ENCODE measurements at places on chromosomes 13 and 19.

DNA sequence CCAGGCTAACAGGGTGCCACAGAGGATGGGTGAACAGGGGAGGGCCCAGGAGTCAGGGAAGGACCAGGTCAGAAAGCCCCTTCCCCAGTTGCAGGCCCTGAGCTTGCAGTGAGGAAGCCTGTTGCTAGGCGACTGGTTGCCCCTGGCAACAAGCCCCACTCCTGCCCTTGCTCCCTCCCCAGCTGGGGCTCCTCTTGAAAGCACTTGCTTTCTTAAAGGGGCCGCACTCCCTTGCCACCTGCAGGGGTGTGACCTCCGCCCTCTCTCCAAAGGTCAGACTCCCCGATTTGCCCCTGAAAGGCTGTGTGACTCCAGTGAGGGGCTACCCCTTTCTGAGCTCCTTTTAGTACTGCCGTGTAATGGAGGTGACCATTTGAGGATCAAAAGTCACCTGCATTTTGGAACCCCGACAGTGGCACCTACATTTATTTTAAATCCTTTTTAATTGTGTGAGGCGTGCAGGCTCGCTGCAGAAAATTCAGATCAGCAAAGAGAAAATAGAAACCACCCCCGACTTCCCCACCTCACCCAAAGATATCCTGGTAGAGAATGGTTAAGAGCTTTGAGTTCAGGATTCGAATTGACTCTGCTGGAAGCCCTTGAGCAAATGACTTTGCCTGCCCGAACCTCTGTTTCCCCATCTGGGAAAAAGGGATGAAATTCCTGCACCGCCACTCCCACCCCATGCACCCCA, 4.8 kb downstream of the FCHO1 start:
- DNase-seq = no peak

GRCh38 chr13:36294096-36294495, 3.5 kb downstream of the CCDC169 start:
- DNase-seq = no peak

DNA sequence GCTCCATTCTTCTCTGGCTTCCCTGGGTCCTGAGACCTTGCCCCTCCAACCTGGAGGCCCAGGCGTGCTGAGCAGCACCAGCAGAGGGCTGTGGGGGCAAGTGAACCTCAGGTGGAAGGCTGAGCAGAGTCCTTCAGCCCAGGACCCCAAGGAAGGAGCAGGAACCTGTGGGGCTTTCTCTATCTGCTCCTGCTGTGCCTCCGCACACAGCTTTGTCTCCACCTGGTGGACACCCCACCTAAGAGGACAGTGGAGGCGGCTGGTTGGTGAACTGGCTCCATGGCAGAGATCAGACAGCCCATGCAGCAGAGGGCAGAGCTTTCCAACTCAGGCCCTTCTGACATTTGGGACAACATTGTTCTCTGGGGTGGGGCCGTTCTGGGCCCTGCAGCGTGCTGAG, 19.7 kb downstream of the ZFR2 start:
- DNase-seq = no peak

GRCh38 chr13:95226050-95226449, 75.2 kb downstream of the ABCC4 start:
- DNase-seq = no peak

DNA sequence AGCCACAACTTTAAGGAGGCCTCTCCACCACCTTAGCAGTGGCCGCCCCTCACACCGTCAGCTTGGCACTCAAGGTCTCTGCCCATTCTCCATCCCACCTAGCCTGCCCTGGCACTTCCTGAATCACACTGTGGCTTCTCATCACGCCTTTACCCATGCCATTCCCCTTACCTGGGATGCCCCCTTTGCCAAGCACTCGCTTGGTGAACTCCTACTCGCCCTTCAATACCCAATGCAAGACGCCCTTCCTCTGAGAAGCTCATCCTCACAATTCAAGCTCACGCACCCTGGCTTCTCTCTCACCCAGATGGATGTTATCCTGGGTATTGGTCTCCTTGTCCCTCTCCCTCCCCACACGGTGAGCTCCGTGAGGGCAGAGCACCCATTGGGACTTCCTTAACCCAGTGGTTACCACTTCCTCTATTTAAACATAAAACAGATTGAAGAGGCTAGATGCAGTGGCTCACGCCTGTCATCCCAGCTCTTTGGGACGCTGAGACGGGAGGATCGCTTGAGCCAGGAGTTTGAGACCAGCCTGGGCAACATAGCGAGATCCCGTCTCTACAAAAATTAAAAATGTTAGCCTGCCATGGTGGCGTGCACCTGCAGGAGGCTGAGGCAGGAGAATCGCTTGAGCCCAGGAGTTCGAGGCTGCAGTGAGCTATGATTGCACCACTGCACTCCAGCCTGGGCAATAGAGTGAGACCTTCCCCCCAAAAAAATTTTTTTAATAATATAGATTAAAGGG, 12.6 kb upstream of the SHD start:
- no peak for DNase-seq

DNA sequence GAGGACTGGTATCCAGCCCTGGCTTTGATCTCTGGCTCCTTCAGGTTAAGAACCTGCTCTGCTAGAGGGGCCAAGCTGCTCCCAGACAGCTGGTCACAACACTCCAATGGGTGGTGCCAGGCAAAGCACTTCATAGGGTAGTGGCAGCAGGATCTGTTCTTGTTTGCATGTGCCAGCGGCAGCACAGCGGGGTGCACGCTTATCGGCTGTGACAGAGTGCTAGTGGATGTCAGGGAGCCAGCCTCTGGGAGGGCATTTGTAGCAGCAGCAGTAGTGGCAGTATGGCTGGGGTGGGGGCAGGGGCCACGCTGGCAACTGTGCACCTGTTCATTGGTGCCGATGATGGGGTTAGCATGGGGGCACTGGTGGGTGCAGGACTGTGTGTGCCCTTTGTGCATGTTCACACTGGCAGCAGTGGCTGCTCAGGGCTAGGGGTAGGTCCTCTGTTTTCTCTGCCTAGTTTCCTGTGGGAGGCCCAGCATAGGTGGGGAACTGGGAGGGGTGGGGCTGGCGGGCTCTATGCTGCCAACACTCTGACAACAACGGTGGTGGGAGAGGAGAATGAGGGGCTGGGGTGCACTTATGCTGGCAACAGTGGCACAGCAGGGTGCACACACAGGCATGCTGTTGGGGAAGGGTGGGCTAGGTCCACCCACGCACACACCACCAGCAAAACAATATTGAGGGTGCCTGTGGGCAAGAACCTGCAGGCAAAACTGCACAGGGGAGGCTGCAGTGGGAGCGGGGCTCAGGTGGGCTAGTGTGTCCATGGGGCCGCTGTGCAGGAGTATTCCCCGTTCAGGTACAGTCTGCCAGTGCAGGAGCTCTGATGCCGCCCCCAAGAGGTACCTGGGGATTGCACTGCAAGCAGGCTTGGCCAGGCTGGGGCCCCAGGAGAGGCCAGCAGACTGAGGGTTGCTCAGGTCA, 19.3 kb downstream of the AP1M1 start:
- no peak for DNase-seq

DNA sequence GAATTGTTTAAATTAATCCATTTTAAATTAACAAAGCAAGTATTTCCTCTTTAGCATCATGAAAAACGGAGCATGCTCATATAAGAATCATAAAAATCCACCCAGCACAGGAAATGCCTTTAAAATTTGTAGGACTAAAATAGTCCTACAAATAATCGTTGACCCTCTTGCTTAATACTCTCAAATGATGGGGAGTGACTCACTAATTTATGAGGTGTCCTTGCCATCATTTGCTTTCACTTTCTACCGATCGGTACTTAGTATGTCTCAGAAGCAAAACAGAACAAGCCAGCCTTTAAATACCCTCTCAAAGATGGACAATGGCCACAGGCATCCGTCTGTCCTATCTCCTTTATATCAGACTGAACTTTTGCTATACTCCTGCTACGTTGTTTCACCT, 97.2 kb downstream of the SUCLA2 start:
- no peak for DNase-seq

GRCh38 chr13:102710261-102710679, 15.4 kb upstream of the METTL21C start:
- DNase-seq = no peak

GRCh38 chr13:36029166-36029565, 102.0 kb downstream of the DCLK1 start:
- DNase-seq = no peak

- DNase-seq = peak; percentile 92
These were observed 351.4 kb downstream of the KCNRG start for GRCh38 chr13:50366488-50367174.

DNA sequence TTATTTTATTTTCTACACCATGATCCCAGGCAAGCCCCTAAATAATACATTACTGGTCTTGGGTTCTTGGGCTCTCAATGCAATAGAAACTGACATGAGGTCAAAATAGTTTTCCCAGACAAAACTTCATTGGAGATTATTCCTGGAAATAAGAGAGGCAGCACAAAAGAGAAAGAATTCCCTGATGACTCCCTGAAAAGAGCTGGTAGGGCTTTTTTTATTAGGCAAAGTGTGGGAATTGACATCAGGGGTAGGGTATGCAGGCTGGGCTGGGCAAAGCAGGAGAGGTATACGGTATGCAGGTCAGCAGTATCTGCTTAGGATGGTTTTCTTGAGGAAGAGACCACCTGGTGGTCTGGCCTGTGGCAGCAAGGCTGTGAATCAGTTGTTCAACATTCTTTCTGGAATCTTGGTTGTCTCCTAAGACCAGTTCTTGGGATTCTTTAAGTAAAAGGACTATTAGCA, 9.3 kb upstream of the IGFL3 start:
- no peak for DNase-seq

GRCh38 chr19:16208064-16208759, 10.5 kb downstream of the AP1M1 start:
- no peak for DNase-seq

GRCh38 chr13:50892210-50892944, 17.2 kb upstream of the RNASEH2B start:
- peak; percentile 59 for DNase-seq

DNA sequence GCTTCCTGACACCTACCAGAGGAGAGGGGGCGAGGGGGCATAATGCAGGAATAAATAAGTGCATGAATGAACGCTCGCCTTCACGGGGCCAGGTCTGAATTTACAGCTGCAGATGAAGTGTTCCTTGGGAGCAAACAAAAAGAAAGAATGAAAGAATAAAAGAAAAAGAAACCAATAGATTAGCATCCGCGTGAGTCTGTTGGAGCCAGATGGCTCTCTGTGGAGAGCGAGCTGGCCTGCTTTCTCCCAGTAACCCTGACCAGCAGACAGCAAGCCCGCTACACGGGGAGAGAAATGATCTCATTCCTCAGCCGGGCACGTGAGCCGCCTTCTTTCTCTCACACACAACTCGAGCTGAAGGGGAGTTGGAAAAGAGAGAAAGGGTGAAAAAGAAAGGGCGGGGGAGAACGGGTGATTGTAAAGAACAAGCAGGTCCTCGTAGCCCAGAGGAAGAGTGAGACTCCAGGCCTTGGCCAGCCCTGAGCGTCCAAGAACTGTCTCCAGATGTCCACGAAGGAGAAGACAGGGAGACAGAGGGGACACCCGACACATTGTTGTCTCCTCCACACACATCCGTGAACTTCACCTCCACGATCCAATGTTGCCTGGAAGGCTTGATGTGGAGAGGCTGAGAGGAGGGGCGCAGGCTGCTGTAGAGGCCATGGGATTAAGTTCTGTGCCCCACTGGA, 81.4 kb downstream of the RNASEH2B start:
- no peak for DNase-seq

GRCh38 chr19:38663957-38664502, 16.6 kb downstream of the ACTN4 start:
- DNase-seq = no peak

GRCh38 chr19:31436121-31436776, 87.0 kb upstream of the TSHZ3 start:
- DNase-seq = no peak

DNA sequence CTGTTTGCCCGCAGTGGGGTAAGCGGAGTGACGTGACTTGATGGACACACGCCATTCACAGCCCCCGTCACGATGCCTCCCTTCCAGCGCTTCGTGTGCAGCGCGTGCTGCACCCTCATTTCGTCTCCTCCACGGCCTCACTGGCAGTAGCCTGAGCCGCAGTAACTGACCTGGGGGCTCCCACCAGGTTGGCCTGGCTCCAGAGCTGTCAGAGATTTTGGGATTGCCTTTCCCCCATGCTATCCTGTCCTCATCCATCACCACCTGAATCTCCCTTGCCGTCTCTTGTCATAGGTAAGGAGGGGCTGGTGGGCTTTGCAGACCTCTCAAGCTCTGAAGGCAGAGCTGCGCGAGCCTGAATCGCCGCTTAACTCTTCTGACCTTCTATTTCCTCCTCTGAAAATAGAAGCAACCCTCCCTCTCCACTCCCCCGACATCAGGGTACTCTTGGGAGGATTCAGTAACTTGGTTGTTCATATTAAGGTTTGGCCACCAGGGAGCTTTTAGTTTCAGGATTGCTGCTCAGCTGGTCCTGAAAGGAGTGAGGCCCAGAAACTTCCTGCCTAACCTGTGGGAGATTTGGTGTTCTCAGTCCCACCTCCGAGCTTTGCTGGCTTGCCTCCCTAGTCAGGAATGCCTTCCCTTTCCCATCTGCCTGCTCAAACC, 27.9 kb downstream of the SIGLEC5 start:
- no peak for DNase-seq

DNA sequence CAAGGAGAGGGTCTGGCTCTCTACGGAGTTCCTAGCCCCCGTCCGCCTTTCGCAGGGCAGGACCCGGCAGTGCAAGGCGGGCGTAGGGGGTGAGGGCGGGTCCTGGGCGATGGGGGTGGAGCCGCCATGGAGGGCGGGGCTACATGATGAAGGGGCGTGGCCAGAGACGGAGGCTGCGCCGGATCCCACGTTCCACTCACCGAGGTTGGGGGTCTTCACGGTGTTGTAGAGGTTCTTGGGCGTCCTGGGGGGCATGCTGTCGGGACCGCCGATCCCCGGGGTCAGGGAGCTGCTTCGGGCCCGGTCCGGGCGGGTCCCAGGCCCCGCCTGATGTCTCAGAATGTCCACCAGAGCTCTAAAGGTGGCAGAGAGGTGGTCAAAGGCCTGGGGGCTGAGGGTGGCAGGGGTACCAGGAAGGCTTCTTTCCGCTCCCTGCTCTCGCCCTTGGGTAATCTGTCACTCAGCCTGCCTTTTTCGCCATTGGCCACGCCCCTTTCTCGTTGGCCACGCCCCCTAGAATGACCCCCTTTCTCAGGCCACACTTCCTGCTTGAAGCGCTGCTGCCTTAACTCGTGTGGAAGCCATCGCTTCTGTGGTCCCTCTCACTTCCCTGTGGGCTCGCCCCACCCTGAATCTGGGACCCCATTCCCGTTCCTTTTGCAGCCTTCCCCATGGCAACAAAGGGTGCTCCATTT, 2.5 kb downstream of the SHISA7 start:
- DNase-seq = no peak

GRCh38 chr19:42140125-42140754, 8.0 kb upstream of the POU2F2 start:
- no peak for DNase-seq

DNA sequence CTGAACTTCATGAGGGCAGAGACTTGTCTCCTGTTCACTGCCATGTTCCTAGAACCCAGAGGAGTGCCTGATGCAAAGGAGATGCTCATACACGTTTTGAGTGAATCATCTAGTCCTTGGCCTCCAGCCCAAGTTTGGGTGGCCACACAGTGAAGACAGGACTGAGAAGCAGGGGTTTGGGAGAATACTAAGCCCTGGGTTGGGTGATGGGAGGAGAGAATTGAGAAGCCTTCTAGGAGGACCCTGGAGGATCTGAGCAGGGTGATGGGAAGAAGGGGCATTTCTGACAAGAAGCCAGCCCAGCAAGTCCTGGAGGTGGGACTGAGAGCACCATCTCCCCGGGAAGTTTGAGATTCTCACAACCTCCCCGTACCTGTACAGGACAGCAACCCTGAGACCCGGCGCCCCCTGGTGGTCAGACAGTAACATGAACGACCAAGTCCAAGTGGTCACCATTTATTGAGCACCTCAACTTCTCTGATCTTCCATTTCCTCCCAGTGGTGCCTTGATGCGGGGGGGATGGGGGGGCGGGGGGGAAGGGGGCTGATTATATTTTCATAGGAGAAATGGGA, 11.0 kb downstream of the CTU1 start:
- peak; percentile 68 for DNase-seq

GRCh38 chr13:43786766-43787517, at the start of gene ENOX1:
Gene ENOX1 (minus strand): TSS chr13:43786972.
- peak; percentile 24 for DNase-seq

Measured in activated CD4-positive, alpha-beta T cell treated with anti-CD3 and anti-CD28 coated beads, Interleukin-2, Interleukin-4, amounts not matched to agents 100 ng/mL and 50 ng/mL, durations not matched to agents 16 hours and 8 hours (primary cell).